Activated CD4-positive, alpha-beta T cell treated with anti-CD3 and anti-CD28 coated beads, Interleukin-2, amount 10 ng/mL, durations not matched to agents 7 days and 5 days (primary cell): ENCODE measurements at places on chromosomes 12 and 14. TPM values are rescaled to one million over a fixed set of nuclear protein-coding genes. Genes with fewer than 3 reads are reported as not detected.

GALNT9 gene
- not detected for total RNA-seq

GRCh38 chr12:74624201-74624600 is 86.6 kb downstream of the ATXN7L3B start:
- no peaks in the 10 kb centered on the region for H3K27me3 ChIP-seq
- no peaks in the 10 kb centered on the region for H3K4me1 ChIP-seq
- no peaks in the 10 kb centered on the region for H3K36me3 ChIP-seq
- H3K4me3 ChIP-seq, result no peak overlapping the region
- no peak overlapping the region for H3K27ac ChIP-seq

DNA sequence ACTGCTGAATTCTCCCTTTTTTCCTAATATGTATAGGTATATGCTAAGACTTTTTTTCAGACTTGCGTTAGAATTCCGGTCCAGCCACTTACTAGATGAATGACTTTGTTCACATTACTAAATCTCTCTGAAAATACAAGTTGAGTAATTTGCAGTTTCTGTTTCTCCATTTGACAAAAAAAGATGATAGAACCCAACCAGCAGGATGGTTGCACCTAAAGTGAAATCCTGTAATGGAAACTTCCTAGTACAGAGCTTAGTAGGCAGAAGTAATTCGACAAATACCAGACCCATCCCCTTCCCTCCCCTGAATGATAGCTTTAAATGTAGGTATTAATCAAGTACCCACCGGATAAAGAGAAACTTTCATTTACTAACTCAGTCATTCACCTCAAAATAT is 113.6 kb upstream of the RAP1B start:
- H3K36me3 ChIP-seq, result peaks cover 2% of the 10 kb centered on the region
- H3K4me1 ChIP-seq, result peaks cover 23% of the 10 kb centered on the region
- no peak overlapping the region for H3K4me3 ChIP-seq
- no peaks in the 10 kb centered on the region for H3K27me3 ChIP-seq

GRCh38 chr12:118714051-118714460 is 267.3 kb upstream of the SRRM4 start:
- no peak overlapping the region for H3K27ac ChIP-seq
- peak; percentile 42 for DNase-seq
- H3K27me3 ChIP-seq, result no peaks in the 10 kb centered on the region
- no peaks in the 10 kb centered on the region for H3K36me3 ChIP-seq

- H3K4me3 ChIP-seq, result no peak overlapping the region
- DNase-seq, result no peak
- H3K36me3 ChIP-seq, result peaks cover 36% of the 10 kb centered on the region
- no peak overlapping the region for H3K27ac ChIP-seq
Observed at GRCh38 chr12:123344086-123344485, 20.6 kb downstream of the SBNO1 start.

- DNase-seq, result no peak
- no peaks in the 10 kb centered on the region for H3K27me3 ChIP-seq
- peak overlapping the region; percentile 81 for H3K4me3 ChIP-seq
- H3K36me3 ChIP-seq, result peaks cover 31% of the 10 kb centered on the region
Observed at GRCh38 chr12:6935371-6936193, 7.8 kb downstream of the ATN1 start.

GSC gene
- not detected for total RNA-seq

GRCh38 chr12:43281563-43281962 is 270.4 kb downstream of the ADAMTS20 start:
- DNase-seq, result no peak
- H3K4me1 ChIP-seq, result no peaks in the 10 kb centered on the region
- no peaks in the 10 kb centered on the region for H3K27me3 ChIP-seq
- no peaks in the 10 kb centered on the region for H3K36me3 ChIP-seq
- no peak overlapping the region for H3K27ac ChIP-seq
- no peak overlapping the region for H3K4me3 ChIP-seq

IRAK3 gene
- total RNA-seq, result 0.89 TPM

TESPA1 gene
- 113 TPM for total RNA-seq

- peaks cover 4% of the 10 kb centered on the region for H3K27me3 ChIP-seq
- no peak overlapping the region for H3K4me3 ChIP-seq
- H3K27ac ChIP-seq, result no peak overlapping the region
- no peaks in the 10 kb centered on the region for H3K36me3 ChIP-seq
- H3K4me1 ChIP-seq, result no peaks in the 10 kb centered on the region
Observed at GRCh38 chr12:103691063-103691462, 104.0 kb downstream of the STAB2 start.

ANKRD33 gene
- total RNA-seq, result not detected

GRCh38 chr12:25583545-25583944 is 30.5 kb upstream of the LMNTD1 start:
- H3K4me3 ChIP-seq, result no peak overlapping the region
- peaks cover 7% of the 10 kb centered on the region for H3K36me3 ChIP-seq
- H3K4me1 ChIP-seq, result no peaks in the 10 kb centered on the region
- no peak for DNase-seq

- H3K27ac ChIP-seq, result peak overlapping the region; percentile 67
- H3K27me3 ChIP-seq, result no peaks in the 10 kb centered on the region
- H3K36me3 ChIP-seq, result peaks cover 34% of the 10 kb centered on the region
- H3K4me3 ChIP-seq, result peak overlapping the region; percentile 85
- peak; percentile 43 for DNase-seq
Observed at GRCh38 chr12:120496413-120497340, 764 bp downstream of the DYNLL1 start.

FERMT2 gene
- 0.40 TPM for total RNA-seq

DNA sequence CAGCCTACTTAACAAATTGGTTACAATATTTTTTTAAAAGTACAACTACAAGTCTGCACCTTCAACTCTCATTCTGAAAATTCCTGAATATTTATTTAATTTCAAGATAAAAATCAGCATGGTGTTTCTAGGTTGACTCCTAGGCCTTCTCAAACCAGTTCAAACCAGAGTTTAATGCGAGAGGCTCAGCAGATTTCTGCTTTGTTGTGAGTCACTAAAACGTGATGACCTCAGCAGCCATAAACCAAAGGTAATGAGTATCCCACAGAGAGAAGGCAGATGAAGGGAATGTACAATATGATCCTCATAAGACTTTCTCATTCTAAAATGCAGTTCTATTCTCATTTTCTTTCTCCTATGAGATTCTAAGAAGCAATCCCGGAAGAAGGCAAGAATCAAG is 1.5 kb downstream of the PRDM4 start:
- peak overlapping the region; percentile 88 for H3K4me3 ChIP-seq
- DNase-seq, result peak; percentile 37
- H3K27ac ChIP-seq, result peak overlapping the region; percentile 93
- H3K27me3 ChIP-seq, result no peaks in the 10 kb centered on the region
- peaks cover 33% of the 10 kb centered on the region for H3K4me1 ChIP-seq

PDE3A gene
- not detected for total RNA-seq

PLEKHD1 gene
- total RNA-seq, result 0.15 TPM
